Kidney epithelial cell (primary cell): ENCODE measurements at places on chromosomes 16 and 17.

DNA sequence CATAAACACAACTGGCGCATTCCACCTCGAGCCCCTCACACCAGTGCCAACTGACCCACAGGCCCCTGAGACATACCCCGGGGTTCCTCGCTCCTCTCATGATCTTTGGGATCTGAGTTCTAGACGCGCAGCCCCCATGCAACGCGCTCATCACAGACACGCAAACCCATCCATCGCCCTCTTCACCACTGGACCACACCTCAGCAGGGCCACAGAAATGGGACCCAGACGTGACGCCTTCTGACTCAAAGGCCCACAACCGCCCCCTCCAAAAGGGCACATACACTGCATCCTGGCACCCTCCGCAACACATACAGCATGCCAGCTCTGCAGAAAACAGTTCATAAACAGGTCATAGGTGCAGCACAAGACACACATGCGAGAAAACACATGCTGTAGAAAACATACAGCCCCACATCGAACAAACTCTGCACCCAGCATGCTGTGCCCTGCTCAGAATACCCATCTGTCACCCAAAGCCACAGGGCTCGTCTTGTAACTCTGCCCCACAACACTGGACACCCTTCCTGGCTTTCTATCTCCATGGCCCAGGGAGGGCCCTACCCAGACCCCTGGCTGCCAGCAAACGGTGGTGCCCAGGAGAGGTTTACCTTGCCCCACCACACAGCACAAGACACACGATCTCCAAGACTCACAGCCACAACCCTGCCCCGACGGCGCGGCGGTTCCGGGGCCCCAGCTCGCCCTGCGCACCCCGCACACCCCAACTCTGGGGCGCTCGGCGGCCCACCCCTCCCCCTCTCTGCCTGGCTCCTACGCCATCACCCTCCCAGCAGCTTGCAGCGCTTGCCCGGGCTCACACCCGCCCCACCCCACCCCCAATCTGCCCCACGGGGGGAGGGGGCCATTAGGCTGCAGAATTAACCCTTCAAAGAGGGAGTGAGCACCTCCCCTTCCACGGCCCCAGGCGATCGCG lies 887 bp downstream of the ZBTB4 start:
- no peak for DNase-seq

DNA sequence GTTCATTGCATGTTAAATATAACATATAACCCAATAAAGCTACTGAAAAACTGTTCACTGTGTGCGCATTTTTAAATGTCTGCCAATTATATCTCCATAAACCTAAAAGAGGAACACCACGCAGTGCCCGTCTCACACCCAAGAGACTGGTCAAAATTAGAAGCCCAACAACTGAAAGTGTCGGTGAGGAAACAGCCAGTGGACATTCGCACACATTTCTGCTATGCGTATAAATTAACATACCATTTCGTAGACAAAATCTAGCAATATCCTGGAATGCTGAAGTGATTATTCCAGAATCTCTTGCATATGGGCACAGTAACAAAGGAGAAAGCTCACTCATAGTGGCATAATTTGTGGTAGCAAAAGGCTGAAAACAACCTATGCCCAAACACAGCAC lies 55.9 kb downstream of the CPPED1 start:
- no peak for DNase-seq

DNA sequence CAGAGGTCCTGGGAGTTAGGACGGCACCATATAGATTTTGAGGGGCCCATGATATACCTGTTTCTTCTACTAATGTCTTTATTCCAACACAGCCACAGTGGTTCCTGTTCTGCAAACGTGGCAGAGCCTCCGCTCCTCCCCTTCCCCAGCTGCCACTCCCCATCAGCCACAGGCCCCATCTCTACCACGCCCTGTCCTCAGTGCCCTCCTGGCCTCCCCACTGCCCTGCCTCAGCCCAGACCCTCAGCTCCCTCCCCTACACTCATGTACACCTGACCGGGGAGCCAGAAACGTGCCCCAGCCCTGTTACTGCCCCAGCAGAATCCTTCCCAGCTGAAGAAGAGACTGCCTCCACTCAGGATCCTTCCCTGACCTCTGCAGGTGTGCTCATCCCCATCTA lies 11.9 kb upstream of the RBFOX3 start:
- no peak for DNase-seq

- DNase-seq, result no peak
These were observed 52.9 kb downstream of the SNX11 start for GRCh38 chr17:48160177-48161081.

DNA sequence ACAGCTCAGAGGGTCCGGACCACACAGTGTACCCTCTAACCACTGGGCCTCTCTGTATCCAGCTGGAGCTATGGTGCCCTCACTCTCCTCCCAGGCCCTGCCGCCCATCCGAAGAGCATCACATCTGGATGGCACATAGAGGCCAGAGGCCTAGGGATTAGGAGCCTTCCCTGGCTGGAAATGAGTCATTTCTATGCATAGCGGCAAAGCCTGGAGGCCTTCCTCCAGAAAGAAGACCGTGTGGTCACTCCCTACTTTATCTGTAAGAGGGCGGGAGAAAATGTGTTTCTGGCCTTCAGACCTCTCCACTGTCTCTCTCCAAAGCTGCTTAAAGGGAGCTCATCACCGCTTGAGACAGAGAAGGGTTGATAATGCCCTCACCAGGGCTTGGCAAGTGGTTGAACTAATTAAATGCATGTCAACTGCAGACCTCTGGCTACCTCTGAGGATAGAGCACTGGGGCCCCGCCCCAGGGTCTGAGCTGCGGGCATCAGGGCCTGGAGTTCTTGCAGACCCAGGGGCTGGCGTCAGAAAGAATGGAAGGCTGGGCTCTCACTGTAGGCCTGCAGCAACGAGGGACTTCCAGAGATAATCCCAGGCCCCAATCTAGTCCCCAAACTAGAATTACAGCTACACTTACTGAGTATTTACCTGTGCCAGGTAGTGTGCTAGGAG lies 122.2 kb downstream of the IRX5 start:
- no peak for DNase-seq

- DNase-seq, result no peak
These were observed 686.2 kb downstream of the KCNJ2 start for GRCh38 chr17:70855401-70856054.

GRCh38 chr17:41456204-41456603 lies 11.0 kb downstream of the KRT32 start:
- DNase-seq, result no peak

DNA sequence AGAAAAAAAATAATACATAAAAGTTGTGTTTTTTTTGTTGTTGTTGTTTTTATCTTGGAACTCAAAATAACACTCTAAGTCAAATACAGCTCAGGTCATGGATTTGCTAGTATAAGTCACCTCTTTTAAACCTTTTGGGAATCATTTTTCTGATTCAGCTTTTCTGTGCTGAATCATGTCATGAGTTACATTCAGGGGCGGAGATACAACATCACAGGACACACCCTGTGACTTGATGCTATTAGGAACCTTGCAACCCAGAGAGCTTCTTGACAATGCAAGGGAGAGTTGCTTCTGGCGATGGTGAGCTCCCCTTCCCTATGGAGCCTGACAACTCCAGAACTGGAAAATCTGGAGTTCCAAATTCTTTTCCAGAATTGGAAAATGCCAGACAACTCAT lies 358.3 kb upstream of the C16orf82 start:
- DNase-seq, result no peak

DNA sequence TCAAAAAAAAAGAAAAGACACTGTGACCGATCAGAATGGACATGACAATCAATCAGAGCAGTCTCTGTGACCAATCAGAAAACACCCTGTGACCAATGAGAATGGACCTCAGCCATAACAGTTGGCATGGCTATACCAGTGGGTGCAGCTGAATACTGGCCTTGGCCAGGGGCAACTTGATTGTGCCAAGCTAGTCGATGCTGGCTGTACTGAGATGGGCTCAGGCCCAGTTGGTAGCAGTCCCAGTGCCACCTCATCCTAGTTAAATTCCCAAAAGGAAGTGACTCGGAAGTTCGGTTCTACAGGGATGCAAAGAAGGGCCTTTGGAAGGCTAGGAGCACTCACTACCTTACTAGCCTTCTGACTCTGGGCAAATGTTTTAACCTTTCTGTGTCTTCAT lies 37.2 kb upstream of the BCO1 start:
- DNase-seq, result no peak

DNA sequence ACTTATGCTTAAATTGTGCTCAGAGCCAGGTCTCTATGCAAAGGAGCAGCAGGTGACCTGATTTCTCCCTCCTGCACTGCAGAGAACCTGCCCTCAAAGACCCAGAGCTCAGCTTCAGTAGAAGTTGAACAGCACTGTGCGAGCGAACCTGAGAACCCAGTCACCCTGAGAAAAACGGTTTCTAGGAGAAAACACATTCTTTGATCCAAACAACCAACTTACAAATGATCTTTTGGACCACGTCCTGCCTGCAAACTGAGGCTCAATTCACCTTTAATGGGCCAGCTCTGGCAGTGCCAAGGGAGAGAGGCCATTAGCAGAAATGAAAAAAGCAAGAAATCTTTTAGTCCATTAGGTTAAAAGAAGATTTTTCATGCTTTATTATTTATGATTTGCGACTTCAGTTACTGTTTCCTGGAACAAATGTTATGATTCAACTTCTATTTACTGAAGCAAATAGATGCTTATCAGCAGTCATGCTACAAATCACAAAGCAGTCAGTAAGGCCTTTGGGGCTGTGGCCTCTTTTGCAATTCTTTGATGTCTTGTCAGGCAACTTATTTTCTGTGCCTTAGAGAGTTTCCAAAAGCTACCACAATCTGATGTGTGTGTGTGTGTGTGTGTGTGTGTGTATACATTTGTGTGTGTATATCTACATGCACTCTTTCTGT lies 65.7 kb upstream of the LRRC37A3 start:
- no peak for DNase-seq

- DNase-seq, result no peak
These were observed 118.8 kb downstream of the NLK start for GRCh38 chr17:28161311-28161710.
